ENCODE measurements at places on chromosomes 11 and 22. TPM values are rescaled to one million over a fixed set of nuclear protein-coding genes. Genes with fewer than 3 reads are reported as not detected.

- DNase-seq, result no peak
Measured at GRCh38 chr11:43686207-43686606, 5.7 kb downstream of the HSD17B12 start.

- DNase-seq, result no peak
Measured at GRCh38 chr11:78227921-78228320, 39.2 kb downstream of the USP35 start.

- peak; percentile 42 for DNase-seq
Measured at GRCh38 chr11:112087212-112087611, 539 bp downstream of the SDHD start.

DNA sequence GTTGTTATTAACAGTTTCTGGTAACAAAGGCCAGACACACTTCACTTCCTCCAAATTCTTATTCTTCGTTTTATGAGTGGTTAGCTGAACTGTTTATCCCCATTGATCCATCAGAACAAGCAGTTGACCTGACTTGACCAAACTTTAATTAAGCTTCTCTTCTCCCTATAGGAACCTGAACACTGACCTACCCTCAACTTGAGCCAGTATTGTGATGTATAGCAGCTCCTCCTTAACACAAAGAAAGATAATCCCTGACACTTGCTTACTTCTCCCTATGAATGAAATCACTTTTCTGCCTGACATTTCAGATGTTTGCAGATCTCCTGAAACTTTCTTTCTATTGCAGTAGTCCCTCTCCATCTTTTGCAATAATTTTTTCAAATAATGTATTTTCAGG lies 41.9 kb downstream of the ANO5 start:
- DNase-seq, result no peak

GRCh38 chr11:19374151-19374569 lies 133.4 kb upstream of the E2F8 start:
- peak; percentile 97 for DNase-seq

DNA sequence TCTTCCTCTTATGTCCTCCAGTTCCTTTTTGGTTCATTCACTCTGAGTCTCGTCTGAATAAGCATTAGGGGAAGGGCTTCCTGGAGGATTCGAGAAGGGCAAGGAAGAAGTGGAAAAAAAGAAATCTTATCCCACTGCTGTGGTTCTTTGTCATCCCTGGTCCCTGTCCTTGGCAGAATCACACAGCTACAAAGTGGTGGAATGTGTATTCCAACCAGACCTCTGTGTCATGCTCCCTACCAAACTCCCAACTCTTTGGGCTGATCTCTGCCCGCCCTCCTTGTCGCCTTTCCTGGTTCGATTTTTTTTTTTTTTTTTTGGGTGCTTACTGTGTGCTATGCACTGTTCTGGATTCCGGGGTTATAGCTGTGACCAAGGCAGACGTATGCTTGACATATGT lies 61.0 kb downstream of the TEAD1 start:
- peak; percentile 34 for DNase-seq

DNA sequence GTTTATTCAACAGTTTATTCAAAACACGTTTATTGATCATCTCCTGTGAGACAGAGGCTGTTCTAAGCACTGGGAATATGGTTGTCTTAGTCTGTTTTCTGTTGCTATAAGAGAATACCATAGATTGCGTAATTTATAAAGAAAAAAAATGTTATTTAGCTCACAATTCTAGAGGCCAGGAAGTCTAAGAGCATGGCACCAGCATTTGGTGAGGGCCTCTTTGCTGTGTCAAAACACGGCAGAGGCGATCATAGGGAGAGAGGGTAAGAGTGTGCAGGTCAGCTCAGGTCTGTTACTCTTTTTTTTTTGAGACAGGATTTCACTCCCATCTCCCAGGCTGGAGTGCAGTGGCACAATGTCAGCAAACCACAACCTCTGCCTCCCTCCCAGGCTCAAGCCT lies 5.2 kb upstream of the IL17RA start:
- peak; percentile 47 for DNase-seq

DNA sequence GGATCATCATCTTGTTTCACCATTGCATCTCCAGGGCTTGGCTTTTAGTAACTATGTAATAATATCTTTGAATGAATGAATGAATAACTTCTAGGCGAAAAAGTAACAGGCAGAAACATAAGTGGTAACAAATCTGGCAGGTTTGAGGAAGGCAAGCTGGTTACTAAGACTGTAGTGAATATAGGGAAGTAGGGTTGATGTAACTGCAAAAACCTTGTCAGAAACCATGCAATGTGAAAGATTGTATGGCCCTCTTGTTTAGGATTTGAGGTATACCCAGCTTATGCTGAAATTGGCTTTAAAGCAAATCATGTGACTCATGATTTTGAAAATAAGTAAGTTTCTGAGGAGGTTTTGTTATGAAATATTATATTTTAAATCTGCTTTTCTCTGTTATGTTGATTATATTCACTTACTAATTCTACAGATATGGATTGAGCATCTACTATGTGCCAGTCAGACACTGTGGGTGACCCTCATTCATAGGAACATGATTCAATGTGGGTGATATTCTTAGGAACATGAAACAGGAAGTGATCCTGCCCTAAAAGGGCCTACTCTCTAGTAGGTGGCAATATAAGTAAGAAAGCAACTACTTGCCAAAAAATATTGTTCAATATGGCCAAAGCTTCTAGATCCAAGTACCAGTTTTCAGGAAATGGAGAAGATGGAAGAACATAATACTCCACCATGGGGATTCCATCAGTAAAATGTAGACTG lies 115.5 kb upstream of the CCDC90B start:
- no peak for DNase-seq

DNA sequence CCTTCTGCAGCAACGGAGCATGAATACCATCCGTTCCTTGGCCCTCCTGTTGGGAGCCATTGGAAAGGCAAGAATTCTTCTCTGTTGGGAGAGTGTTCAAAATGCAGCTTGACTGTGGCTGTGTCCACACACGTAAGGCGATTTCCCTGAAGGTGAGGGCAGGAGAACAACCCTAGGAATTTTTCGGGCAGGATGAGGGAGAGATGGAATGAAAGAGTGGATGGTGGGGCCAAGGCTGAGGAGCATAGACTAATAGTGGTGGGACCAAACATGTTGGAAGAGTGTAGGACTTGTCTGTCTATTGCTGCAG lies 924.9 kb downstream of the TBC1D22A start:
- DNase-seq, result no peak

GRCh38 chr22:45502215-45503049 lies at the start of gene FBLN1:
FBLN1 (plus strand) TSS chr22:45502883; CDS start chr22:45502986, 103 bp downstream.
- DNase-seq, result peak; percentile 69

- DNase-seq, result peak; percentile 42
Measured at GRCh38 chr11:8097468-8097867, 16.5 kb downstream of the TUB start.

- DNase-seq, result peak; percentile 15
Measured at GRCh38 chr11:74019104-74019738, 10.3 kb upstream of the UCP3 start.

DNA sequence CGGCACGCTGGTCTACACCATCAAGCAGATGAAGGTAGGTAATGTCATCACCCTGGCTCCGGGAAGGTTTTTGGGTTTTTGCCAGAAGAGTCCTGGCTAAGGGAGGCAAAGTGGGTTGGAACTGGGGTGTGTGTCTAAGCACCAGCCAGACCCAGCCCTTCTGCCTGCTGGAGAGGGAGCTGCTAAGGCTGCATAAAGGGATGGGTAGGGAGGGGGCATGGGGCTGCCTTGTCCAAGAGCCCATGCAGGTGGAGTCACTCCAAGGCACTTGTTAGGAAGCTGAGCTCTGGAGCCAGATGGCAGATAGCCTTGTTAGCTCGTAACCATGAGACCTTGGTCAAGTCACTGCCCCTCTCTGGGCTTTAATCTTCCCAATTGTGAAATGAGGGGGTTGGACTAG lies 48.0 kb downstream of the TIMP3 start:
- DNase-seq, result no peak

DNA sequence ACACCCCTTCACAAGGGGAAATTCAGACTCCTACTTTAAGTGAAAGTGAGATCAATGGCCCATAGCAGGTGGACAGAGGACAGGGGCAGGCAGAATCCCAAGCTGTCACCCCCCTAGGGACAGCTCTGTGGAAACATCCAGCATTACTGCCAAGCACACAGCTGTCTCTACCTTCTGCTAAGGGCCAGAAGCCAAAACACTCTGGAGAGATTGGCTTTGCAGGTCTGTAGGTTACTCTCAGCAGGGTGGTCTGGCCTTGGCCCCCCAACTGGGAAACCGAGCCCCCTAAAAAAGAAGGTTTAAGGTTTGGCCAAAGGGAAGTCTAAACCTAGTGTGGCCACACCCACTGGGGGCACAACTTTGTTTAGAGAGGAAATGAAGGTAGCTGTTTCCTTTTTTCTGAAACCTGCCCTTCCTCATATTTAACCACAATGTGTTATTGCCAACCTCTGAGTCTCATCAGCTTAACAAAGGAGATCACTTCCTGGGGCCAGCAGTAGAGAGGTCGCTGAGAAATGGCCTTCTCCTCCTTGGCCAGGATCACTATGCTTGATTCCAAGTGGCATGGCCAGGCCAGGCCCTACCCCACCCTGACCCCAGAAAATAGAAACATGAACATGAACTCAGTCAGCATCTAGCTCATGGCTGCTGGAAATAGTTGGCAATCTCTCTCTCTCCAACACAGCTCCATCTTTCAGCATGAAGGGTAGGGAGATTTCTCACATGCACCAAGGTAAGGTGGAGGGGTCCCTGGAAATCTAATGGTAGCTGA lies 25.9 kb upstream of the SCARF2 start:
- DNase-seq, result no peak

- no peak for DNase-seq
Measured at GRCh38 chr22:26383968-26384556, 45.0 kb upstream of the ASPHD2 start.

DNA sequence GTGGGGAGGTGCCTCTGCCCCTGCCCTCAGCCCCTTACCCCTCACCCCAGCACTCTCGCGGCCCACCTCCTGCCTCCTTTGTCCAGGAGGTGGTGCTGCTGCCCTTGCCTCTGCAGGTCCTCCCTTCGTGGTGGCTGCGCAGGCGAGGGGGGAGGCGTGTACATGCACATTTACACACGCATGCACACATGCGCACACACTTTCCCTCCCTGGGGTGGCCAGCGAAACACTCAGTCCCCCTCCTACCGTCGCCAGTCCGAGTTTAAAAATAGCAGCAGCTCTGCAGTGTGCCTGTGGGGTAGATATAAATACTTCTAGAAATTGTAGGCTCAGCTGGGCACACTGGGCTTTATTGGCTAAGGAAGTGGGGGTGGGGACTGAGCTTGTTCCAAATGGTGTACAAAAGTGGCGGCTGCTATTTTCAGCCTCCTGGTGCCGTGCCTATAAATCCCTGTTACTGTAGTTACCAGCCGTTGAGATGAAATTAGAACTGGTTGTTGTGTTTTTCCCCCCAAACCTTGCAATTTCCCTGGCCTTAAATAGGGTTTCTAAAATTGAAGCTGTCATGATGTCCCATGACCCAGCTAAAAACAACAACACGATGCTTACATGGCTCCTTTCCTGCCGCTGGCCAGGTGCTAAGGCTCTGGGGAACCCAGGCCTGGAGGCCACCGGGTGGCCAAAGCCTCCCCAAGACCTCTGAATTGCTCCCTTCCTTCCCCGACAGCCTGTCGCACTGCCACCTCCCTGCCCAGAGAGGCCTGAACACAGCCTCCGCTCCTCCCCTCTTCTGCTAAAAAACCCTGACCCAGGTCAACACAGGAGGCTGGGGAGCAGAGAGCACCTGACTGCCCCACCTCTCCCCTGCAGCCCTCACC lies 12.4 kb downstream of the PICK1 start:
- DNase-seq, result peak; percentile 21

DNA sequence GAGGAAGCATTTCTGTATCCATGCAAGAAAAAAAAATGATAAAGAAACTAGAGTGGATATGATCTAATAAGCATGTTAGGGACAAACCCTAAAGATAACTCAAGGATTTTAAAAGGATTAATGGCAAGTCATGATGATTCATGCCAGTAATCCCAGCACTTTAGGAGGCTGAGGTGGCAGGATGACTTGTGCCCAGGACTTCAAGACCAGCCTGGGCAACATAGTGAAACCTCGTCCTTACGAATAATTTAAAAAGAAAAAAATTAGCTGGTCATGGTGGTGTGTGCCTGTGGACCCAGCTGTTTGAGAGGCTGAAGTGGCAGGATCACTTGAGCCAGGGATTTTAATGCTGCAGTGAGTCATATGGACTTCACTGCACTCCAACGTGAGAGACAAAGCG lies 145.5 kb upstream of the BLID start:
- peak; percentile 52 for DNase-seq

DNA sequence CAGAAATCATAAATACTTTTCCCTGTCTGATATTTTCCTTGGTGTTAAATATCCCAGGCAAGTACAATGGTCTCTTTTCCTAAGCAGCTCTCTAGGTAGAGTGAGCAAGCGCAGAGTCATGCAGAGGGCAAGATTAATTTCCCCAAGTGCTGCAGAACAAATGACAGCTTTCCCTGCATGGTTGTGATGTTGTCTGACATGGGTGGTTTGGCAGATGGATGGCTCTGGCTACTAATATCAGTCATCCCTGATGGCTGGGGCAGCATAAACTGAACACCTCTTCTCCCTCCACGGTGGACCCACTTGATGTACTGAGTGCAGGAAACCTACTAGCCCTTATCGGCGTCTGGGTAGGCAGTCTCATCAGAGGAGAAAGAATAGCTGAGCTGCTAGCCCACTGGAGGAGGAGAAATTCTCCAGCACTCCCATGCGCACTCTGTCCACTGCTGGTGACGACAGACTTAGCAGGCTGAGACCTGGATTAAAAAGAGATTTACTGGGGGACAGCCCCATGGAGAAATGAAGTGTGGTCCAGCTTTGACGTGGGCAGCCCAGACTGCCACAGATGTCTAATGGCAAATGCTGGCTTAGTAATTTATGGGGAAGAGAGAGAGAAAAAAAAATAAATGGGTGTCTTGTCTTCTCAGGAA lies 202.9 kb downstream of the DBX1 start:
- no peak for DNase-seq

The SEC14L2 gene
- 54.6 TPM for total RNA-seq

The PNPLA2 gene
- total RNA-seq, result 35.2 TPM

The ANO9 gene
- total RNA-seq, result not detected

The NRGN gene
- 0.32 TPM for total RNA-seq

The MPPED2 gene
- not detected for total RNA-seq

The MS4A4A gene
- not detected for total RNA-seq

The MARK2 gene
- 14.8 TPM for total RNA-seq

The PARVA gene
- 87.9 TPM for total RNA-seq

The RAB3IL1 gene
- 6.6 TPM for total RNA-seq

The SHANK2 gene
- 3.9 TPM for total RNA-seq

The RBMXL2 gene
- total RNA-seq, result not detected

Measured in GM23248 (cell line).